SHP77 treated with DMSO at 0.1 percent for 48 hours (cell line): ENCODE measurements at places on chromosomes 5 and 9.
A peak's percentile ranks its signal among the peaks of the same experiment; 100 is the strongest.

GRCh38 chr9:4068449-4068848, 231.4 kb downstream of the GLIS3 start:
- no peak for DNase-seq

- peak; percentile 30 for DNase-seq
Measured at GRCh38 chr9:101530076-101530711, 3.5 kb upstream of the RNF20 start.

DNA sequence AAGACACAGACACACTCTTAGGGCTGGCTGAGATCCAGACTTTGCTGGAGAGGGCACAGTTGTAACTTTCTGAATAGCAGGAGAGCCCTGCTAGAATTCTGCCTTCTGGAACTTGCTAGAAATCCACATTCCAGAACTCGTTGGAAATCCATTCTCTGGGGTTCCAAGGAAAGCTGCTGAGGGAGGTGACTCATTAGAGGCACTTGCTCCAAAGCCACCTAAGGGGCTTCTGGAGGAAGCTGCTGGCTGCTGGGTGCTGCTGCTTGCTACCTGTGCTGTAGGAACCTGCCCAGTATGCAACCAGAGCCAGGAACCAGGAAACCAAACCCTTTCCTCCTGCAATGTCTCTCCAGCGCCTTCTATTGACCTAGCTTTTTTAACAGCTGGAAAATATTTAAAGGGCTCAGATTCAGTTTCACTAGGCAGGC, 4.1 kb upstream of the TLE4 start:
- no peak for DNase-seq

DNA sequence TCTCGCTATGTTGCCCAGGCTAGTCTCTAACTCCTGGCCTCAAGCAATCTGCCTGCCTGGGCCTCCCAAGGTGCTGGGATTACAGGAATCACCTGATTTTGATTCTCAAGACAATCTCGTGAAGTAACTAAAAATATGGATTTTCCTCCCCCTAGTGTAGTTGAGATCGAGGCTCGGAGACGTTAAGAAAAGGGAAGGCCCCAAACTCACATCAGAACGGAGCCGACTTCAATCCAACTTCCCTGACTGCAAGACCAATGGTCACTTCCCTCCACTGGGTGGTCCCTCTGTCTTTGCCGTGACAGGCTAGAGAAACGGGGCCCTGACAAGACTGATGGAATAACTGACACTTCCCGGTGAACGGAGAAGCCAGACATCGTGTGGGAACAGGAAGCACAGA, 28.3 kb downstream of the BARHL1 start:
- DNase-seq, result no peak

GRCh38 chr5:11770310-11770709, 133.9 kb downstream of the CTNND2 start:
- DNase-seq, result no peak

GRCh38 chr5:116281309-116281708, 196.5 kb downstream of the COMMD10 start:
- no peak for DNase-seq

GRCh38 chr5:89735082-89735481, 674.5 kb downstream of the CETN3 start:
- DNase-seq, result no peak
